ENCODE measurements at places on chromosomes 13 and 19.

GRCh38 chr13:23751195-23751594 lies 138.0 kb downstream of the MIPEP start:
- DNase-seq: no peak

DNA sequence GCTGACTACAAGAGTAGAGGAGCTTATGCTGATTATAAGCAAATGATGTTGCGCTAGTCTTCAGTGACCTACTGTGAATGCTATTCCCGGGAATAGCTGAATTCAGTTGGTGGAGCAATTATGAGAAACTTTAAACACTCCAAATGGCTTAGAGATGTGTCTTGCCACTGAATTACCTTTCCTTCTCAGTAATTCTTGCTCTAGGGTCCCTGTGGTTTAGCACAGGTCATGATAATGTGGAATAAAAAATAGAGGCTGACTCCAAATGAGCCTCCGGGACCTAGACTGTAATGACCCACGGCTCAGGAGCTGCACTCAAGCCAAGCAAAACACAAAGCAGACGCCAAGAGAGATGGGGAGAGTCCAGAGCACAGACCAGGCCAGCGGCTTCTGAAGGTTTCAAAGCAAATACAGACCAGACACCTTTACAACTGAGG lies 124.7 kb downstream of the RGCC start:
- DNase-seq: no peak

- DNase-seq: no peak
Observed at GRCh38 chr19:6472713-6473112, 8.6 kb downstream of the CRB3 start.

GRCh38 chr13:95300625-95301182 lies 547 bp downstream of the ABCC4 start:
- peak; percentile 74 for DNase-seq

- no peak for DNase-seq
Observed at GRCh38 chr19:49977881-49978280, 16.9 kb upstream of the SIGLEC11 start.

DNA sequence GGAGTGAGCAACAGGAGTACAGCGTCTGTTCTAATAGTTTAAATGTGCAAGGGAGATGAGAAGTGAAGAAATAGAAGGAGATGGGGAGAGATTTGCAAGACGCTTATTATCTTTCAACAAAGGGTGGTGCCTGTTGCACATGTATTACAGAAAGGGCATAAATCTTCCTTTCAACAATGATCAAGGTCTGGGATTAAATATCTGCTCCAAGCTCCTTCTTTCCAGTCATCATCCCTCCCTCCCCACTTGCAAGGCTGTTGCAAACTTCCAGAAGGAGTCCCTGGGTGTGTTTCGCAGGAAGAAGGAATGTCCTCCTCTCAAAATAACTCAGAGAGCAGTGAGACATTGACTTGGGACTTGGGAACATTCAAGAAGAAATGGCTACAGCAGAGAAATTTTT lies 63.5 kb upstream of the MYCBP2 start:
- DNase-seq: no peak

DNA sequence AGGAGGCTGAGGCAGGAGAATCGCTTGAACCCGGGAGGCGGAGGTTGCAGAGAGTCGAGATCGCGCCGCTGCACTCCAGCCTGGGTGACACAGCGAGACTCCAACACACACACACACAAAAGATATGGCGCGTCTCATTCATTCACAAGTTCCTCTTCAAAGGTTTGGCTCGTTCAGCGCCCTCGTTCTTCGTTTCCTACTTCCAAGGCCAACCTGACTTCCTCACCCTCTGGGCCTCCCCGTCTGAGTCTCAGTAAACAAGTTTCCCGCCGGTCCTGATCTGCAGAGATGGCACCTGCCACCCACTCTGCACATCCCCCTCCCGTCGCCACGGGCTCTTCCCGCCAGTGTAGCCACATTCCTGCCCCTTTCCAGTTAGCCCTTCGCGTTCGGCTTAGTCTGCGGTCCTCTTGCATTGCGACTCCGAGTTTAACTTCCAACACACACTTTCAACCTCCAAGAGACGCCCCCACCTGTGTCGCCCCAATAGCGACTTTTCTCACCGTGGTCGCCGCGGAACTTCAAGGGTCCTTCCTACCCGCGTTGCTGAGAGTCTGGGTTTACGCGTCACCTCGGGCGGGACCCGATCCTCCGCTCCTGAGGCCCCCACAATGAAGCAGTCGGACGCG lies 1.3 kb upstream of the BSG start:
- peak; percentile 68 for DNase-seq

GRCh38 chr19:35248310-35249145 lies at the start of gene LSR:
LSR (plus strand) TSS chr19:35249002; CDS start chr19:35249023, 21 bp downstream.
- DNase-seq: peak; percentile 82

GRCh38 chr19:54682306-54682856 lies 19.6 kb downstream of the LILRB4 start:
- no peak for DNase-seq

GRCh38 chr19:10566658-10567410 lies 1.0 kb upstream of the KRI1 start:
- DNase-seq: peak; percentile 73

- DNase-seq: peak; percentile 60
Observed at GRCh38 chr19:53868091-53868891, 608 bp downstream of the MYADM start.

- no peak for DNase-seq
Observed at GRCh38 chr13:61413572-61414535, 1.8 kb downstream of the PCDH20 start.

DNA sequence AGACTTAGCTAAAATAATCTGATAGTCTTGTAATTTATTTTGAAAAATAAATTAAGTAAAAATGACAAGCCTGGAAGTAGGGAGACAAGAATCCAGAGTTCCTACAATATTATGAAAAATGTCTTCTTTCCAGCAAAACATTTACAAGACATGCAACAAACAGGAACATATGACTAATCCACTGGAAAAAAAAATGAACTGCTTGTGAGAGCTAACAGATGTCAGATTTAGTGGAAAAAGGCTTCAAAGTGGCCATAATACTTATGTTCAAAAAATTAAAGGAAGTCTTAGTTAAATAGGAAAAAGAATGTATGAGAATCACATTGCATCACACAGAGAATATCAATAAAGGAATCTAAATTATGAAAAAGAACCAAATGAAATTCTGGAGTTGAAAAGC lies 2082.0 kb upstream of the PCDH20 start:
- DNase-seq: no peak

GRCh38 chr13:28734906-28735305 lies 16.1 kb upstream of the SLC46A3 start:
- DNase-seq: no peak

DNA sequence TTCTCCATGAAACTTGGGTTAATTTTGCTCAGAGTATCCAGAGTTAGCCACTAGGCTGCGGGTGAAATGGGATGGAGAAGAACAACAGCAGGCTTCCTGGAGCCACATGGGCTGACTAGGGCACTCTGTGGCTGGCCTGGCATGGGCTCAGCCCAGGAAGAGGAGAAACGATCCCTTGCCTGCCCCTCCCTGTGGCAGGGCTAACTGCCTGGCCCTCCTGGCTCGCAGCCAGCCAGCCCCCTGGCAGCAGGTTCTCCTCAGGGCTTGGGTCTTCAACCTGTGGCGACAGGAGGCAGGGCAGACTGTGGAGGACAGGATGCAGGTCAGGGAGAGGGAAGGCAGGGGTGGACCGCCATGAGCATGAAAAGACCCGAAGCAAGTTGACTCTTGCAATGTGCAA lies 78.7 kb upstream of the GPR183 start:
- DNase-seq: peak; percentile 33

DNA sequence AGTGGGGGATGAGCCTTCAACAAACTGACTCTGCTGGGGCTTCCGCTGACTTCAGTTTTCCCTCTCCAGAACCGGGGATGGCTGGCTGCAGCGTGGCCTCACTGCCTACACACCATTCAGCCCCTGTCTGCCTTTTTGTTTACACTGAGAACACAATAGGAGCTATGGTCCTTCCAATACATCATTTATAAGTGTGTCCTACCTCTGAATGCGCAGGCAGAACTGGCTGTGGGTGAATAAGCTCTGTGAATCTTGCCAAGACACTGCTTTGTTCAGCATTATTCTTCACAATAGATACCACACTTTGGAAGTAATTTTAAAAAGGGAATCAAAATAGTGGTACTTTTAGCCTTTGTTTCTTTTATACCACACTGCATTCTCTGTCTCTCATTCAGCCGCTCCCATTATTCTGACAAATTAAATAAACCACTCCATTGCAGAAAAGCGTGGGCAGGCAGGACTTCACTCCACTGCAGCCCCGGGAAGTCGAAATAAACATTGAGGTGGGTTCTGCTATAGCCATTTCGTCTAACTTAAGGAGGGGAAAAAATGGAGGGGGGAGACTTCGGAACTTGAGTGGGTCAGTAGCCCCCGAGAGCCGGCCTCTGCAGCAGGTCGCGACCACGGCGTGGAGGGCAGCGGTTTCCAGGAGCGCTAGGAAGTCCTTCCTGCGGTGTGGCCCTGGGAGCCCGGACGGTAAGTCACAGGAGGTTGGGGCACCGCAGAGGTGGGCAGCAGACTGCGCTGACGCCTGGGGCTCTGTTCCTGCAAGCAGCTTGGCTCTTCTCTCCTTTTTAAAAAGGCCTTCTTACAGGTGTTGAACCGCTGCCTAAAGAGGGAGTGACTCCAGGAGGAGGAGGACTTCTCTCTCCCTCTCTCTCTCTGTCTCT lies 94.8 kb upstream of the SOX1 start:
- no peak for DNase-seq

DNA sequence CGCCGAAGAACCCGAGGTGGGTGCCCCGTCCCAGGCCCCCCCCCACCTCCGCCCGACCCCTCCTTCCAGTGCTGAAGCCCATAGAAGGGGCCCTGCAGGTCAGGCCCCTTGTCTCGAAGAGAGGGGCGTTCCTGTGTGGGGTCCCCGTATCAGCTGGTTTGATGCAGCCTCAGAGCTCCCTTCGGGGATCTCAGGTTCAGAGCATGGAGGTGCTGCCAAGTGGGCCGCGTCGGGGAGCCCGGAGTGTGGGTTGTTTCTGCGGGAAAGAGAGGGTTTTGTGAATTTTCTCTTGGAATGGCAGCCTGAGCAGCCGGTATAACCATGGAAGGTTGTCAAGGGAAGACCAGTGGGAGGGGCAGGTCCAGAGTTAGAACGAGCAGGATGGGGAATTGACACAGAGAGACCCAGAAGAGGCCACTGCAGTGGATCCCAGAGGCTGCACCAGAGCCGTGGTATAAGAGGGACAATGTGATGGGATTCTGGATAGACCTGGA lies 384 bp downstream of the TRAPPC2B start:
- no peak for DNase-seq

GRCh38 chr13:30523211-30523610 lies 57.5 kb upstream of the HMGB1 start:
- no peak for DNase-seq

- no peak for DNase-seq
Observed at GRCh38 chr19:40255619-40256166, 29.2 kb upstream of the CCNP start.

- no peak for DNase-seq
Observed at GRCh38 chr19:16089010-16089846, 12.9 kb downstream of the TPM4 start.

DNA sequence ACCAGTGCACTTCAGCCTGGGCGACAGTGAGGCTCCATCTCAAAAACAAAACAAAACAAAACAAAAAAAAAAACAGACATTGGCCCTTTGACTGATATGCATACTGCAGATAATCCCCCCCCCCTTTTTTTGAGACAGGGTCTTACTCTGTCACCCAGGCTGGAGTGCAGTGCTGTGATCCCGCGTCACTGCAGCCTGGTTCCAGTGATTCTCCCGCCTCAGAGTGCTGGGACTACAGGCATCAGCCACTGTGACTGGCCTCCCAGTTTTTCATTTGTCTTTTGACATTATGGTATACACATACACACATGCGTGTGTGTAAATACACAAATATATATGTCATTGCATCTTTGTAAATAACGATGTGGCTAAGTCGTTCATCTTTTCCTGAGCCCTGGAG lies 61.8 kb downstream of the ATP11A start:
- no peak for DNase-seq

- DNase-seq: no peak
Observed at GRCh38 chr13:111033172-111034130, 81.7 kb upstream of the ARHGEF7 start.

DNA sequence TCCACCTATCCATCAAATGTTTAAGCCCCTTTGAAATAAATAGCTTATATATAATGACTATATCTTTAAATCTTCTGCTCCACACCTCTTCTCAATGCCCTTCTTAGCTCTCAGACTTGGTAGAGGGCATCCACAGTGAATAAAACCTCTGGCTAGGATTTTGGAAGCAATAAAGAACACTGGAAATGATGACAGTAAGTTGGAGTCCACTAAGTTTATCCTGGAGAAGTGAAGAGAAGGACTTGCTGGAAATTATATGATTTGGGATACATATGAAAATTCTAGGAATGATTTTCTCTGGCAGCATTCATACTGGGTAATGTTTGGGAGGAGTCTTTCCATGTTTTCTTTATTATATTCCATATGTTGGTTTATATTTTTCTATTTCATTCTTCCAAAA lies 133.5 kb upstream of the KL start:
- DNase-seq: no peak

DNA sequence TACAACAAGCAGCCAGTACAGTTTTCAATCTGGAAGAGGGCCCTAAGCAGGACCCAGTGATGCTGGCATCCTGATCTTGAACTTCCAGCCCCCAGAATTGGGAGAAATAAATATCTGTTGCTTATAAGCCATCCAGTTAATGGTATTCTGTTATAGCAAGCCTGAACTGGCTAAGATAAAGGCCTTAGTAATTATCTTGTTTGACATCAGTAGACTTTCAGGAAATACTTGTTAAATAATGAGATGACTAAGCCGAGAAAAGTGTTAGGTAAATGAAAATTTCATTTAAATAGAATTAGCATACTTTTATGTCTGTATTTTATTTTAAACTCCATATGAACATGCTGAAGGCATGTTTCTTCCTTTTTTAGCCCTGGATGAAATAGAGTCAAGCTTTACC lies 188.2 kb downstream of the OLFM4 start:
- DNase-seq: no peak

DNA sequence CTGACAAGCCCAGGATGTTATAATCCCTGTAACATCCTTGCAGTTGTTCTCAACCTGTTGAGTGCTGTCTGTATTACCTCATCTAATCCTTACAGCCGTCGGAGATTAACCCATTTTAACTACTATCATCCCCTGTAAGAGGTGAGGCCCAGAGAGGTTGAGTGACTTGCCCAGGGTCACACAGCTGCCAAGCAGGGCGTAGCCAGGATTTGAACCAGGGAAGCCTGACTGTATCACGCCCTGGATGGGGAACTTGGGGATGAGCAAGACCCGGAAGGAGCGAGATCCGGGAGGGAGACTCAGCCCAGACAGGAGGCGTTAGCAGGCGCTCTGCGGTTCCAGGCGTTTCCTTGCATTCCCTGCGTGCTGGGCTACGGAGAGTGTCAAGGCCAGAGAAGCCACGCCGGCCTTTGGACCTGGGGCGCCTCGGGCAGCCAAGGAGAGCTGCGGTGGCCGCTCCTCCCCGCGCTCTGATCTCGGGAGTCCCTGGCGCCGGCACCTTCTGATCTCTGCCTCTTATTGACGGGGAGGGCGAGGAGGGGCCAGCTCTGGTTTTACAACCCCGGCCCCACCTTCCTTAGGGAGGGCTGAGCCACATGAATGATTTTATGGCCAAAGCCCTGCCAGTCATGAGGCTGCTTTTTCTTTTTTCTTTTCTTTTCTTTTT lies 6.2 kb downstream of the SULT2B1 start:
- no peak for DNase-seq

- no peak for DNase-seq
Observed at GRCh38 chr13:64052521-64052920, 2636.9 kb upstream of the PCDH20 start.
